ENCODE measurements at places on chromosomes 16 and 17.

- no peak for DNase-seq
These were observed 2.9 kb upstream of the CD7 start for GRCh38 chr17:82320140-82320840.

- DNase-seq = no peak
These were observed 61.4 kb downstream of the CREBBP start for GRCh38 chr16:3819175-3819527.

GRCh38 chr16:85275533-85276249, 163.4 kb upstream of the CIBAR2 start:
- peak; percentile 85 for DNase-seq

DNA sequence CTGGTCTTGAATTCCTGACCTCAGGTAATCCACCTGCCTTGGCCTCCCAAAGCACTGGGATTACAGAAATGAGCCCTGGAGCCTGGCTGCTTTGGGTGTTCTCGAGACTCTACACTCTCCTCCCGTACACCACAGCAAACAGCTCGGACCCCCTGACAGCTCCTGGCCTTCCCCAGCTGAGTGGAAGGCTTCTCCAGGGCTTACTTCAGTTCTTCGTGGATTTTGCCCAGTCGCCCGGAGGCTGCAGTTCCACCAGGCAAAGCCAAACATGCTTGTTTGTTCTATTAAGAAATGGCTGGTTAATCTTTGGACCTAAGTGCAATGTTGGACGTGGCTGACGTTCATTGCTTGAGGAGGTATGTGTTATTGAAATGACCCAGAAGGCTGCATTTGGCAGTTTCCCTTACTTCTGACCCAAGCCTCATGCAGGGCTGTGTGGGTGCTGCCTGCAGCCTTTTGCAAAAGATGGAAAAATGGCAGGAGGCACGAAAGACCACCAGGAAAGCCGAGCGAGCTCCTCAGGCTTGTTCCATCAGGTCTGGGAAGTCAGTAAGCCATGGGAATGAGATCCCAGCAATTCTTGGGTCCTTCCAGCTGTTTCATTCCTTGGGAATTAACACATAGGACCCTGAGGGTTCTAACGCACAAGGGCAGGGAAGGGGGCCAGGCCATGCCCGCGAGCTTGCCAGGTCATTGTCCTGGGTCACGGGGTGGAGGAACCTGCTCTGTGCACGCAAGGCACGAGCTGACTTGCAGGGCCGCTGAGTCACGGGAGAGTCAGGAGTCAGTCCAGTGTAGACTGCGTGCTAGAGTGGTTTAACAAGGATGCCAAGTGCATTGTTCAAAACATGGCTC, 23.9 kb upstream of the KLHDC4 start:
- no peak for DNase-seq

GRCh38 chr16:16992975-16993765, 477.6 kb downstream of the XYLT1 start:
- no peak for DNase-seq

DNA sequence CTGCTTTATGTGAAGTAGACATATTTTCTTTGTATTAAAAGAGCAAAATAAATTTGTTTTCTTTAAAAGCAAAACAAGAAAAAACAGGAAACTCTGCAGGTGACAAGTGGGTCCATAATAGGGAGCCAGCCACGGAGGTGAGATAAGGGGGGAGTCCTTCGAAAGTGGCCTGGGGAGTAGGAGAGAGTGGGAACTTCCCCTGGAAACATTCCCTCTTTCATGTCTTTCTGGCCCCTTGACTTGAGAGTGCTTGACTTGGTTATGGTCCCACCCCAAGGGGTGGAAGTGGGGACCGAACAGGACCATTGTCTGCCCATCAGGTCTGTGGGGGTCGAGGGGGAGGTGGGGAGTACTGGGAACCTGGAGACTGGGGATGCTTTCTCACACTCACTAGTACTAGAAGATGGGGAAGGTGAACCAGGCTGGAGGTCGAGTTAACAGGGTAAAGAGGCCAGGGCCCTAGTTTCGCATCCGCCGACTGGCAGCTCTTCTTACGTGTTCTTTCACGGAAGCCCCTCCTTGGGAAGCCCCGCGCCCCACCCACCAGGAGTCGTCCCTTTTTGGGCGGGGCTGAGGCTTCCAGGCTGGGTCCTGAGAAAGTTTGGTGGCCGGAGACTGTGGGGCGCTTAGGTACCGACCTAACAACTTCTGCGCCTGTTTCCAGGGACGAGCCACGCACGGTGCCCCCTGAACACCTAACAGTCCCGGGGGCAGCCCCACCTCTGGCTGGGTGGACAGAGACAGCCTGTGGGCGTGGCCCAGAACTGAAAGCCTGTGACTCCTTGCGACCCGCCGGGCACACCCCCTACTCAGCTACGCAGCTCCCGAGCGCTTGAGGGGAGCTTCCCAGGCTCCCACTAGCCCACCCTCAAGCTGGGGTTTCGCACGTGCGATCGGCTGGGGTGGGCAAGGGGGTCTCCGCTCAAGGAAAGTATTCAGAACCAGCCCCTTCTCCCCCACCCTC, 790 bp downstream of the TRADD start:
- DNase-seq = peak; percentile 94

DNA sequence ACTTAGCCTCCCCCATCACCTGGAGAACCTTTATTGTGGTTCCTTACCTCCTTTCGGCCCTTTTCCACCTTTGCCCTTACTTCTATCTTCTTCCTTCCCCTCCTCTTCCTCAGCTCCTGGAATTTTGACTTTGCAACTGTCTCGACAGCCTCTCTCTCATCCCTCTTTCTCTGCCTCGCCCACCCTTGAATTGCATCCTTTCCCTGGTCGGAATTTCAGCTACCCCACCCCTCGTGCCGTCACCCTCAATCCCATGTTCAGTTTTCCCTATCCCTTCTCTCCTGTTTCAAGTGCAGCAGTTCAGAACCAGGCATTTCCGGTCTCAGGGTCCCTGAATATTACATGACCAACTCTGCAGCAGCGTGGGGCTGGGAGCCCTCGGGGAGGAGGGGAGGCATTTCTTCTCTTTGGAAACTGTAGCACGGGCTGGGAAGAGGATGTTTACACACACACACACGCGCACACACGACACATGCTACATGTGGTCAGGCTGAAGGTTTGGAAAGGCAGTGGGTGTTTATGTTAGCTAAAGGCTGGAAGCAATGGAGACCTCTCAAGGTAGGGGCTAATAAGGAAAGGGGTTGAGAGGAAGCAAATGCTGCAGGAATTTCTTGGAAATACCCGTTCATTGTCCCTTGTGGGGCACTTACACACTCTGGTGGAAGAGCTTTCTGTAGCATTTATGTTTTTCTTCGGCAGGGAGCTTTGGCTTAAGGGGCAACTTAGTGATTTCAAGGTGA, 971 bp downstream of the MINK1 start:
- no peak for DNase-seq

DNA sequence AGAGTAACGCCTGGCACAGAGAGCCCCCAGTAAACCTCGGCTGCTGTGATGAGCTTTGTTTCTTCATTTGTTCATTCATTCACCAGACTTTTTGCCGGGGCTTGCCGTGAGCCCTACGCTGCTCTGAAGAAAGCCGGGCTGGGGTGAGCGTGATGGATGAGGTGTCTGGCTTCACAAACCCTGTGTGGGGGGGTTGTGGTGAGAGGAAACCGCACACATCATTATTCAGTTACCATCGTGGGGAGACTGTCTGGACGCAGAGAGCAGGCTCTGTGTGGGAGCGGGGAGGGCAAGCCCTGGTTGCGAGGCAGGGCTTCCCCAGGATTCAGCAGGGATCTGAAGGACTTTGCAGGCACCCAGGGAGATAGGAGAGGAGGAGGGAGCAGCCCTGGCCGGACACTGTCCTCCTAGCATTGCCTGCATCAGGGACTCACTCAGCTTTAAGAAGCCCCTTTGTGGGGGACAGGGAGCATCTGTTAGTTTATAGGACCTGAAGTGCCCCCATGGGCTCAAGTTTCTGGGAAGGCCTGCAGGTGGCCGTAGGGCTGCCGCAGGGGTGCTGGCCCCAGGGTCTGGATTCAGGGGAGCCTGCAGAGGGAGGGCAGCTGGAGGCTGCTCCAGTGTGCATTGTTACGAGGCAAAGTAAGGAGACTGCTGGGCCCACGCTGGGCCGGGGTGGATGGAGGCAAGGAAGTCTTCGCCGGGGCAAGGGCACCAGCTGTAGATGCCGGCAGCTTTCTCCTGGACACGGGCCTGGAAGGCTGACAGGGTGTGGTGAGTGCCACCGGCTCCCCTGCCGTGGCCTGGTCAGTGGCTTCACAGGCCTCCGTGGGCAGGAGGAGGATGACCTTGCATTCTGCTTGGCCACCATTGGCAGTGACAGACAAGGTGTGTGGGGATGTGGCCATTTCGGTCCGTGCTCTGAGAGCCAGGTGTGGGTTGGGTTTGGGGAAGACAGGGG, 334.5 kb downstream of the SEC14L1 start:
- DNase-seq = peak; percentile 80

- no peak for DNase-seq
These were observed 51.1 kb downstream of the GPRC5B start for GRCh38 chr16:19833581-19833980.

DNA sequence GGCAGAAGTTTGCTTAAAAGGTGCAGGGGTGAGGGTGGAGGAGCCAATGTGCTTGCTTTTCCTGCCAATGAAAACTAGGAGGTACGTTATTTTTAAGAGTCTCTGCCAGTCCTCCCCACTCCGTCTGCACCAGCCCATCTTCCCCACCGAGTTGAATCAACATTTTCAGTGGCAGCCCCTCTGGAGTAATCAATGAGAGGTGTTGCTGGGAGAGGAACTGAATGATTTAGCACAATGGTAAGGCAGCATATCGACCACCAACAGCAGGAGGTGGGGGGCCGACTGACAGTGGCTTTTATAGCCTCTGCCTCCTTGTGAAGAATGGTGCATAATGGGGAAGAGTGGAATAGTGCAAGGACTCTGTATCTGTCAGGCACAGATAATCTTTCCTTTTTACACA, 1465.0 kb upstream of the GOT2 start:
- DNase-seq = no peak

DNA sequence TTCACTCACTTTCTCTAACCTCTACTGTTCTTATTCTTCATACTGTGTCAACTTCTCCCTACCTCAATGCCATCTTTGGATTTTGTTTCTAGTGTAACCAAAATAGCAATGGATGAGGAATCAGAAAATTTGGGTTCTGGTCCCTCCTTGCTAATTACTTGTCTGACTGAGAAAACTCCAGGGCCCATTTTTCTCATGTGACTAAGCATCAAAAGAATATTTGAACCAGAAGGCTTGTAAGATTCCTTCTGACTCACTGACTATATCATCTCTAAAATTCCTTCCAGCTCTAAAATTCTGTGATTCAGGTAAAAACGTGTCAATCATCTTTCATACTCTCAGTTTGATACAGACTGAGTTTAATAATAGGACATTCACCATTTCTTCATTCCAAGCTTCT, 57.9 kb downstream of the BRIP1 start:
- DNase-seq = no peak

Measured in stimulated activated effector memory CD8-positive, alpha-beta T cell treated with anti-CD3 and anti-CD28 coated beads, Interleukin-12 subunit alpha, Interleukin-12 subunit beta, amount 100 ng/mL, for 72 hours (primary cell).